NCI-H1436 treated with DMSO at 0.1 percent for 48 hours (cell line): ENCODE measurements at places on chromosomes 16 and 17.

DNA sequence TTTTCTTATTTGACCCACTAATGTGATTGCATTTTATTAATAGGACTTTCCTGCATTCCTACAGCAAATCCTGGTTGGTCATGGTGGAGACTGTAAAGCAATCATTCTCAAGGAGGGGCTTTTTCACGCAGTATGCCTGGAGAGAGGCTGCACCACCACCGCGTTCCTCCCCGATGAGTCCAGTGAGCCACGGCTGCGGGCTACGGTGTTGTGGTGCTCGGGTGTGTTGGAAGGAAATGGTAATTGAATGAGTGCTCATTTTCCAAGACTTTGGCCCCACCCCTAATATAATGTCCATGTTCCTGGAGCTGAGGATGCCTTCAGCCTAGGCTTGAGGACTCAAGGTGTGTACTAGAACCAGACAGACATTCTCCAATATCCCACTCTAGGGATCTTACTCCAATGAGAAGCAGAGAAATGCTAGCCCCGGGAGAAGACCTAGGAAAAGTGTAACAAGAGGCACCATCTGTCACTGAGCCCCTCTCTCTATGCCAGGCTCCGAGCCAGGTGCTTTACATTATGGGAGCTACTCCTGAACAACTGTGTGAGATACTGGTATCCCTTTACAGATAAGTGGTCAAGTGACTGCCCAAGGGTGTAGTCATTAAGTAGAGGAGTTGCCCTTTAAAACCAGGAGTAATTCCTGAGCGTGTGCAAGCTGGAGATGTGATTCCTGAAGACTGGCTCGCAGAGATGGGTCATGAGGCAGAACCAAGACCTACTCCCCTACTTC is 39.4 kb downstream of the HEATR6 start:
- DNase-seq: no peak

DNA sequence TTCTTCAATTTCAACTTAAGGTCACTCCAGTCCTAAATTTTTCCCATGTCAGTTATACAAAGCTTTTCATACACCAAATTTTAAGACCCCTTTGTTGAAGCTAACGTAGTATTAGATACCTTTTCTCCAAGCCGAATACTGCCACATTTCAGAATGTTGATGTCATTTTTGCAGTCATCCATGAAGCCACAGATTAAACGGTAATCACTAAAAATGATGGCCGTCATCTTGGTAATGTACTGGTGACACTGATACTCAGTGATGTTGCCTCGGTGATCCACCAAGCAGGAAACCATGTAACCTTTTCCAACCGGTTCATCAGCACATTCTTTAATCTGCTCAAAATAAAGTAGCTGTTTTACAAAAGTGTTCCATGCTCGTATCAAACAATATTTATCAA is 82.1 kb upstream of the CLEC18B start:
- DNase-seq: no peak

GRCh38 chr16:85492295-85492864 is 120.7 kb upstream of the GSE1 start:
- no peak for DNase-seq

DNA sequence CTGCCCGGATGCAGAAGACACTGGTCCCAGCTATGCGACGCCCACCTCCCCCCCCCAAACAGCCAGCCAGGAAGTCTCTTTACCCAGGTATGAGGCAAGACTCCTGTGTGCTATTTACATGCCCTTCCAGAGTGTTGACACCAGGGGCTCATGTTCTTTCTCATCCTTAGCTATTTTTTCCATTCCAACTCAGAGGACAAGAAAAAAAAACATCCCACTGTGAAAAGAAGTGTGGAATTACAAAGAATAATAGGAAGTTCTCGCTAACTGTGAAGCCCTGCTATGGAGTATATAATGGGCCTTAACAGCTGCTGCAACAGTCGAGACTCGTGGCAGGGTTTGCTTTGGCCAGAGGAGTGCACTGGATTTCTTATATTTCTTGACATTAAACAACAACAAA is 584.9 kb downstream of the CDH13 start:
- DNase-seq: no peak
